ENCODE measurements at places on chromosomes 13 and 19. TPM values are rescaled to one million over a fixed set of nuclear protein-coding genes. Genes with fewer than 3 reads are reported as not detected.

DNA sequence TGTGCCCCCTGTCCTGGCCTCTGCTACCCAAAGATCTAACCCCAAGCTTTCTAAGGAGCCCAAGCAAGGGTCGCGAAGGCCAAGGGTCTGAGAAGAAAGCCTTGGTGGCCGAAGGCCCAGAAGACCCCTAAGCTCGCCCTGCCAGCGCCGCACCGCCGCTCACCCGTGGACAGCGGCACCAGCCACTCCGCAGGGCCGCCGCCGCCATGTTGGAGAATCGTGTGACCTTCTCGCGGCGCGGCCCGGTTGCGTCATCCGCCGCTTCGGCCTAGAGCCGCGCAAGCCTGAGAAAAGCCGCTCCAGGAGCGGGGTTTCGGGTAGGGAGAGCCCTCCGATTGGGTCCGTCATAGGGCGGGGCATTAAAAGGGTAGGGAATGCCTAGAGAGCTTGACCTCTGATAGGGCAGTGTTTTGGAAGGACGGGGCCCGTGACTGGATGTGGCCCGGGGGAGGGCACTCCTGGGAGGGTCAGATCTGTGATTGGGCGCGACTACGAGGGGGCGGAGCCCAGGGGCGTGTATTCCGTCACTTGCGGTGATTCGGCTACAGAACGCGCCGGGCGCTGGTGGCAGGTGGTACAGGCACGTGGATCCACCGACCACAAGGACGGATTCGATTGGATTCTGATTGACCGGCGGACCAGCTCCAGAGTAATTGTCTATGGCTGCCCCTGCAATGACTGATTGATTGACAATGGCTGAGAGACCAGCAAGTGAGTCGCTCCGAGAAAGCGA is at the start of gene TIMM44:
TSS of gene TIMM44 (minus strand) at position 223 of the 733 bp plus-strand sequence. CDS start at position 208, 15 bp downstream.
- H3K27me3 ChIP-seq = no peaks in the 10 kb centered on the region
- peaks cover 30% of the 10 kb centered on the region for H3K36me3 ChIP-seq
- peaks cover 12% of the 10 kb centered on the region for H3K4me1 ChIP-seq
- H3K27ac ChIP-seq = peak within 1 kb of the TSS; percentile 97
- peak; percentile 99 for DNase-seq

DNA sequence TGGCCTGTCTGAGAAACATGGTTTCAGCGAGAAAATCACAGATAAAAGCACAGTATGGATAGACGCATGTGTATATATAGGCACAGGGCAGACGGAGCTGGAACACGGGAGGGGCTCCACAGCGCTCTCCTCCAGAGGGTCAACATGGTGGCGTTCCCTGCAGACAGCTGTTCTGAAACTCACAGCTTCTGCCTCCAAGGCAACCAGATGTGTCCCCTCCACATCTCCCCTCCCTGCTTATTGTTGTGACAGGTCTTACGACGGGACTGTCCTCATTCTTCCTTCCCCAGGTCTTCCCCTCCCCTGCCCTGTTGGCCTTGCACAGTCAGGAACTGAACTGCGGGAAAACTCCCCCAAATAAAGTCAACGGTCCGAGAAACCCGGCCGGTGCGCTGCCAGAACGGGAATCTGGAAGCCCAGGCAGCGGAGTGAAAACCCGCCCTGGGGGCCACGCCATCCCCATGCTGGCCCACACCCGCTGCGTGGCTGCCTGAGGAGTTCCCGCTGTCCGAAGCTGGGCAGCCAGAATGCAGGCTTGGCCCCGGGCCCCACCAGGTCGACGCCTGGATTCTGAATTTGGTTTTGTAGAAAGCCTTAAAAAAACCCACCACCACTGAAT is 2.6 kb upstream of the TIMM13 start:
- peaks cover 20% of the 10 kb centered on the region for H3K36me3 ChIP-seq
- DNase-seq = no peak
- H3K4me1 ChIP-seq = peaks cover 23% of the 10 kb centered on the region
- no peak overlapping the region for H3K4me3 ChIP-seq
- H3K27me3 ChIP-seq = no peaks in the 10 kb centered on the region

- H3K27me3 ChIP-seq = no peaks in the 10 kb centered on the region
Measured at GRCh38 chr19:18580311-18580710, 8.3 kb upstream of the REX1BD start.

GRCh38 chr13:50484472-50485113 is 358.9 kb downstream of the DLEU7 start:
- no peak for DNase-seq
- peaks cover 4% of the 10 kb centered on the region for H3K4me1 ChIP-seq
- no peak overlapping the region for H3K4me3 ChIP-seq

DNA sequence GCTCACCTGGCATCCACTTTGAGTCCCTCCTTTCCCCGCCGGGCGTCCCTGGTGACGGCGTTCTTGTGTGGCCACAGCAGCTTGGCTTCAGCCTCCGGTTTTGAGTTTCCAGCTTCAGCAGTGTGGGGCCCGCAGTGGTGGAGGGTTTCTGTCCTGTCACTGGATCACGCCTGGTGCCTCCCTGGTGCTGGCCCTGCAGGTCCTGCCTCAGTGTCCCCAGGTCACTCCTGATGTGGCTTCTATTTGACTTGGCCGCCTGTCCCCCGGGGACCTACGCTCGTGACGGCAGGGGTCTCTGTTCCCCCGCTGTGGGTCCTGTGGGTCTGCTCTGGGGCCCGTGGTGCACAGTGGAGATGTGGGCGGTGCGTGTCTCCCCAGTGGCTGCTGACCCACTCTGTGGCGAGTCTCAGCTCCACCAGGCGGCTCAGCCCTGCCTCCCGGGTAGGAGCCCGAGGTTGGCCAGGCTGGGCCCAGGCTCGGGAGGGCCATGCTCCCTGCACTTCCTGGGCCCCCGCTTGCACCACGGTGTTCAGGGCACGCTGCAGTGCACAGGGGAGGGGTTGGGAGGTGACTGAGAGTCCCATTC is 1.9 kb downstream of the ATP4B start:
- H3K27me3 ChIP-seq = no peaks in the 10 kb centered on the region
- H3K36me3 ChIP-seq = no peaks in the 10 kb centered on the region
- DNase-seq = no peak
- H3K4me3 ChIP-seq = no peak overlapping the region
- no peaks in the 10 kb centered on the region for H3K4me1 ChIP-seq

The CIC gene
- 39.8 TPM for polyA plus RNA-seq

- H3K4me3 ChIP-seq = no peak overlapping the region
- no peaks in the 10 kb centered on the region for H3K36me3 ChIP-seq
Measured at GRCh38 chr19:31144075-31144870, 205.0 kb downstream of the TSHZ3 start.

The C1QTNF9 gene
- 3.8 TPM for polyA plus RNA-seq

DNA sequence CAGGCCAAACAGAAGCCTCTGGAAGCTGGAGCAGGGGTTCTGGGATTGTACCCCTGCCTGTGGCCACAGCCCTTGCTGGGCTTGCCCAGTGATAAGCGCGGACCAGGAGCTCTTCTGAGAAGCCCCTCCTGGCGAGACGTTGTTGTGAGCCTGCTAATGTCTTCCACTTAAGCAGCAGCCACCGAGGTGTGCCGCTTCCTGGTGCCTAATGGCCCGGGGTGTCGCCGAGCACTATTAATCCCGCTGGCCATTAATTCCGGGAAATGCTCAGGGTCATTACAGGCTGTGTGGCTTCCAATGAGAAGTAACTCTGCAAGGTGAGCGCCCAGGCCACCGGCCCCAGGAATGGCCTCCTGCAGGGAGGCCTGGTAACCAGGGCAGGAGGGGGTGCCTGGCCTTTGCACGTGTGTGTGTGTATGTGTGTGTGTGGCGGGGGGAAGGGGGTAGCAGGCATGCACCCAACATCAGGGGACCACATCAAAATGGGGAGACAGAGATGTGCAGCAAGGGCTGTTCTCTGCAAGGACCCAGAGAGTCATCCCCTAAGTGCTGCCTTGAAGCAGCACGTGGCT is 175.0 kb downstream of the URI1 start:
- H3K4me3 ChIP-seq = no peak overlapping the region
- H3K27ac ChIP-seq = no peak overlapping the region
- no peak for DNase-seq
- no peaks in the 10 kb centered on the region for H3K36me3 ChIP-seq
- H3K27me3 ChIP-seq = peaks cover 10% of the 10 kb centered on the region

GRCh38 chr19:55546011-55546410 is 668 bp upstream of the SBK3 start:
- H3K4me1 ChIP-seq = peaks cover 48% of the 10 kb centered on the region
- H3K27me3 ChIP-seq = peaks cover 7% of the 10 kb centered on the region
- peak overlapping the region; percentile 20 for H3K4me3 ChIP-seq
- peak; percentile 47 for DNase-seq
- H3K27ac ChIP-seq = peak overlapping the region; percentile 84

DNA sequence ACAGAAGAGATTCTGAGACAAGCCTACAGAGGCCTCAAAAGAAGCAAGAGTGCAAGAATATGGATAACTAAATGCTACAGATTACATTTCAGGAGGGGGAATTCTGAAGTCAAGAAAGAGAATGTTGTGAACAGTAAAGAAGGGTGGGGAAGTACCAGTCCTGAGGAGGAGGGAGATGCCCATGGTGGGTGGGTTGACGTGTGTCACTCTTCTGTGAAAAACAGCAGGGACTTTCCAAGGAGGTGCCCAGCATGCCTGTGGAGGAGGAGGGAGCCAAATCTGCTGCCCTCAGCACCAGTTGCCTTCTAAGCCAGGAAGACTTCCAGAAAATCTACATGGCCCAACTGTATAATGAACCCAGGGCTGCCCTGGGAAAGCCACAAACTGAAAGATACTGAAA is 87.7 kb downstream of the SGCG start:
- no peak overlapping the region for H3K27ac ChIP-seq
- H3K27me3 ChIP-seq = no peaks in the 10 kb centered on the region
- H3K4me1 ChIP-seq = no peaks in the 10 kb centered on the region
- H3K4me3 ChIP-seq = no peak overlapping the region

The NLRP5 gene
- polyA plus RNA-seq = not detected

GRCh38 chr19:11769995-11770394 is 3.2 kb downstream of the ZNF441 start:
- no peak overlapping the region for H3K4me3 ChIP-seq
- no peaks in the 10 kb centered on the region for H3K27me3 ChIP-seq
- H3K36me3 ChIP-seq = no peaks in the 10 kb centered on the region
- DNase-seq = no peak
- H3K4me1 ChIP-seq = peaks cover 15% of the 10 kb centered on the region
- no peak overlapping the region for H3K27ac ChIP-seq

Measured in heart right ventricle (tissue), 16 donors.